HL-60 (cell line): ENCODE measurements at places on chromosomes 1 and 21.

DNA sequence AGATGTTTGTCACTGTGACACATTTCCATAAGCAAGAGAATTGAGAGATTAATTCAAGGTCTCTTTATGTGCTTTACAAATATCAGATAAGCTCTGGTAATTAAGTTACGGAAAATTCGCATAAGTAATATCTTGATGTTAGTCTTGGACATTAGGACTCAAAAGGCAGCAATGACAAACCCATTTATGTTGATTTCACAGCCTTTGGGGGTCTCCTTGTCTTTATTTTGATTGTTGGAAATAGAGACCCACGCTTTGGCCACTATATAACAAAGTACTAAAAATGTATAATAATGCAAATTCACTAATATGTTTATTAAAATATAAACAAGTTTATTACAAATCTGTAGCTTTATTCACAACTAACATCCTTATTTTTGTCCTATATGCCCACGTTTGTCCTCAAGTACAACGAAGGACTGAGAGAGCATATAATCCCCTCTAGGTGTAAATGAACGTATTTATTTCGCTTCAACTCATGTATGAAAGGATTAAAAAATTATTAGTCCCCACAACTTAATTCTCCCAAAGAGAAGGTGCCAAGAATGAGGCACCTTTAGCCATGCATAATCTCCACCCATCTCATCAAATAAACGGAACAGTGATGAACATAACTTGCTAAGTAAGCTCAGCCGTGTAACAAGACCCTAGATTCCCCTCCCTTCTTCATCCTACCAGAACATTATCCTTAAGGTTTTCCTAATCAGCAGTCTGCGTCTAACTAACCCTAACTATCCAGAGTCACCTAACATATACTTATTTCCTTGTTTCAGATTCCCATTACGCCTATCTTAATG lies 1.6 kb upstream of the LAMC1 start:
- DNase-seq, result no peak

- no peak for DNase-seq
Measured at GRCh38 chr1:43632135-43632670, 17.7 kb upstream of the KDM4A start.

GRCh38 chr1:185969028-185969427 lies 234.8 kb downstream of the HMCN1 start:
- DNase-seq, result no peak

- no peak for DNase-seq
Measured at GRCh38 chr1:182681568-182681912, 2.8 kb downstream of the RGS8 start.

- no peak for DNase-seq
Measured at GRCh38 chr1:183000167-183000962, 22.9 kb upstream of the LAMC1 start.

DNA sequence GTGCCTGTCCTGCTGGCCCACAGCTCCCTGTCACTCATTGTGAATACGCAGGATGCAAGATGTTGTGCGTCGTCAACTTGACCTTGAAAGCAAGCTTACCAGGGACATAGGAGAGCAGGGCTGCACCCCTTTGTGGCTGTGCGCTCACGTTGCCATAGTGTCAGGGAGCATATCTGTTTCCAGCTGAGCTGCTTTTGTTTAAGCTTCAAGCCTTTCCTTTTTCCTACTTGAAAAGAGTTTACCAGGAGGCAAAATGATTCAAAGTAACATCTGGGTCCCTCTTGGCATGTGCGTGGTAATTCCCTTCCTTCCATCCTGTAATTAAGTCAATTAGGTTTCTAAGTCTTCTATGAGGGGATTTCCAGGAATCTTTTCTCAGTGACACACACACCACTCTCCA lies 537.1 kb downstream of the AJAP1 start:
- DNase-seq, result no peak

- peak; percentile 84 for DNase-seq
Measured at GRCh38 chr1:31904339-31905092, 33.7 kb downstream of the PTP4A2 start.

GRCh38 chr1:175824079-175824478 lies 80.7 kb upstream of the TNR start:
- DNase-seq, result no peak

DNA sequence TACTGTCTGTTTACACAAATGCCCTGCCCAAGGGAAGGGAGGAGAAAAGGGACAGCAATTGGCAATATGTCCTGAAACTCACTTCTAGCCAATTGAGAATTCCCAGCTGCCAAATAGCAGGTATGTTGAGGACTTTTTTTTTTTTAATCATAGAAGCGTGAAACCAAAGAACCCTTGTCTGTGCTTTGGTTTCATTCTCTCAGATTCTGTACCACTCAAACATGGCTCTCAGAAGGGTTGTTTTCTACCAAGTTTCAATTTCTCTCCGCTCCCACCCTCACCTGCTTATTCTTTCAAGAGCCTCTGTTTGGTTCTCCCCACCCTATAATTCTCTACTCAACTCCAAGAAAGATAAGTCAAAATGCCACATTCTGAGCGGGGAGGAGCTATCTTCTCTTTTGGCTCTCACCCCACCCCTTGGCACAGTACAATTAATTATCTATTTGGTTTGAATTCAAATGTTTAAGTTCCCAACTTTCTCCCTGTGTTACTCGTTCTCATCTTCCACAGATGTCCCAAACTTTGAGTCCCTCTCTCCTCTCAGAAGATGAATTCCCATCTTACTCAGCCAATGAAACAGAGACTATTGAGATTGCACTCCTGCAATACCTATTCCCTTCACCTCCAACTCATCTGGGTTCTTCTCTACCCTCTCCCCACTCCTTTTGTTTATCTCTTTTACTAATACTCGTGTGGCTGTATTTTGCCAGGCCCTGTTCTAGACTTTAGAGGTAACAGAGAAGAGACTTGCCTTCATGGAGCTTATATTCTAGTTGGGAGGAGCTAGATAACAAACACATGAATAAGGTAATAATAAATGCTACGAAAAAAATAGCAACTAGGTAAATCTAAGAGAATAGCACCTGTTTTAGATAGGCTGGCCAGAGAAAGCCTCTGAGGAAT lies 3.9 kb upstream of the TP53BP2 start:
- DNase-seq, result no peak

DNA sequence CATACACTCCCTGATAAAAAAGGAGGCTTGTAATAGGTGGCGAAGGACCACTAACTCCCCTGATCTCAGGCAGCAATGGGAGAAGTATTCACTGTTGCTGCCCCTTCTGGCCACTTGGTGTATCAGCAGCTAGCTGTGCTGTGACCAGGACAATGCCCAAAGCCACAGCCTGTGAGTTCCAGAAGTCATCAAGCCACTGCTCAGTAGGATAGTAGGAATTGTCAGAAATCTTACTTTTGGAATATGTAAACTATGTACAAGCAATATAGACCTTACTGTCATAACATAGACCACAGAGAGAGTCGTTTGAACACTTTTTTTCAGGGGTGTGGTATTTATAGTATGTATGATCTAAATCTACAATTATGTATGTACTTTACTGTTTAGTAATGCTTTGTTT lies 248.3 kb upstream of the CAMK1G start:
- peak; percentile 4 for DNase-seq

- DNase-seq, result no peak
Measured at GRCh38 chr1:20069874-20070273, at the start of gene PLA2G5. TSS of gene PLA2G5 (plus strand) at chr1:20070194. CDS start at chr1:20084831, 14,637 bp downstream.

GRCh38 chr1:244365809-244366208 lies 85.9 kb downstream of the ADSS2 start:
- no peak for DNase-seq

- DNase-seq, result peak; percentile 86
Measured at GRCh38 chr1:156376958-156377919, 8.2 kb downstream of the RHBG start.

- peak; percentile 26 for DNase-seq
Measured at GRCh38 chr1:63322114-63322943, at the start of gene FOXD3. TSS of gene FOXD3 (plus strand) at chr1:63322567. CDS start at chr1:63323059, 492 bp downstream.

GRCh38 chr1:27102707-27103468 lies 52.0 kb downstream of the SLC9A1 start:
- DNase-seq, result no peak

DNA sequence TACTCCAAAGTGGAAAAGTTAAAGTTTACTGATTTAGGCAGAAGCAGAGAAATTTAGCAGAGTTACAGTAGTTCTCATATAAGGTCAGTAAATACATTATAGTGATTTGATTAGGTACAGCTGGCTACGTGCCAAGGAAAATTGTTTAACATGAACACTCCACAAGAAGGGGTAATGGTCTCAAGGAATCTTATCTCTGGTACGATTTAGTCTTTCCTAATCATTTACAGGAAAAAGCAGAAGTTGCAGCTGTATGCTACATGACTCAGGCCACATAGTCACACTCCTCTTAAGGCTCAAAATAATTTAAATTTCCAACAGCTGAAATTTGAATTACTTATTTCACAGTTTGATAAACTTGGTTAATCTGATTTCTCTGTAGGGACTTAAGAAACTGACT lies 36.9 kb upstream of the OR2B11 start:
- DNase-seq, result peak; percentile 67

DNA sequence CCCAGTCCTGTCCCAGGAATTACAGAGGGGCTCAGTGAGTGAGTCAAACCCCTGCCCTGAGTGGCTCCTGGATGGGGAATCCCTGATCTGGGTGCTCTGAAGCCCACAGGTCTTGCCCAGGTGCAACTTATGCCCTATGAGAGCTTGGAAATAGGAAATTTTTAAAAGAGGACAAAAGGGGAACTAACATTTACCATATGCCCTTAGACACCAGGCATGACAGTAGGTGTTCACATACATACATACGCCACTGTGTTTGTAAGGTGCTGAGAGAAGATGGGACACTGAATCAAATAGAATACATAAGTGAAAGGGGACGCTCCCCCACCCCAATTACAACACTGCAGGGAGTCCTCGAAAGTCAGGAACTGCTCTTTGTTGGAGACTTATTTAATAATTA lies 1.4 kb downstream of the CFAP45 start:
- DNase-seq, result no peak

GRCh38 chr1:36825226-36825625 lies 209.1 kb downstream of the GRIK3 start:
- no peak for DNase-seq

GRCh38 chr1:182235952-182236650 lies 155.5 kb downstream of the GLUL start:
- DNase-seq, result no peak

DNA sequence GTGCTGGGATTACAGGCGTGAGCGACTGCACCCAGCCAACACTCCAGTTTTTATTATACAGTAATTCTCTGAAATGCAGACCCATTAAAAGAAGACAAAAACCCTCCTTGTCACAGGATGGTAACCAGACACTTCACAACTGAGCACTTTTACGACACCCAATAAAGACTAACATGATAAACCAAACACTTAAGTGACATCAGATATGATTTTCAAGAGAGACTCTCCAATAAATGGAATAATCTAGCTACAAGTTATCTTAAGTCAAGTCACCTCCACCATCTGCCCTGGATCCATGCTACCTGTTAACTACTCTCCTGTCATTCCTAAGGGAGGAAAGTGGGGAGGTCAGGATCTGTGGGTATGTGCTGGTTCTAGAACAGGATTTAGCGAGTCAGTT lies 5.6 kb downstream of the GNG12 start:
- no peak for DNase-seq

DNA sequence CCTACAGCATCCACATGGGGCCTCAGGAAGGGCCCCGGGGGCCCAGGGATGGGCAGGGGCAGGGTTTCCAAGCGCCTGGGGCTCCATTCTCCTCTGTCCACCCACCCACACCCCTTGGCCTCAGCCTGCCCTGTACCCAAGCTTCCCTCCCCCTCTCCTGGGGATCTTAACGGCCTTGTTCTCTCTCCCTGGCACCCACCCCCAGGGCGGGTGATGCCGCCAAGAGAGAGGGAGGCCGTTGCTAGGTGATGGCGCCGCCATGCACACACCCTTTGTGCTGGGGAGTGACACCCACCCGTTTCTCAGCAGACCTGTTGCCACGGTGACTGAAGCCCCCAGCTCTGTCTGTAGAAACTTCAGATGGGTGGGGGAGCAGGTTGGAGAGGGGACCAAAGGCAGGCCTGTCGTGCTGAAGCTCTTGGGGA lies 7.6 kb downstream of the GPR37L1 start:
- DNase-seq, result no peak

- no peak for DNase-seq
Measured at GRCh38 chr21:46011267-46011967, 29.8 kb downstream of the COL6A1 start.

DNA sequence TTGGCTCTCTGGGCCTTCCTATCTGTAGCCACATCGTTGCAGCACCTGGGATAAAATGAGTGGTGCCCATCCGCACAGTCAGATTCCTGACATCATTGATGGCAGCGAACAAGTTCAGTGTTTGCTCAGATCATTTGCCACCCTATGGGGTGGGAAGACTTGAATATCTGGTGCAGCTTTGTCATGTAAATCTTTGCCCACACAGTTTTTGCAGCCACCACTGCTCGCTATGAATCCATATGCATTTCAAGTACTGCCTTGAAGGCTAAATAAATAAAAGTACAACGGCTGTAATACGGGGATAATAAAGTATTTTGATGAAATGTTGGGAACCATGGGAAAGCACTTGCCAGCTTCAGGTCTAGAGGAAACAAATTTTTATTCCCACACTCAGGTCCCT lies 56.3 kb upstream of the COA6 start:
- no peak for DNase-seq

DNA sequence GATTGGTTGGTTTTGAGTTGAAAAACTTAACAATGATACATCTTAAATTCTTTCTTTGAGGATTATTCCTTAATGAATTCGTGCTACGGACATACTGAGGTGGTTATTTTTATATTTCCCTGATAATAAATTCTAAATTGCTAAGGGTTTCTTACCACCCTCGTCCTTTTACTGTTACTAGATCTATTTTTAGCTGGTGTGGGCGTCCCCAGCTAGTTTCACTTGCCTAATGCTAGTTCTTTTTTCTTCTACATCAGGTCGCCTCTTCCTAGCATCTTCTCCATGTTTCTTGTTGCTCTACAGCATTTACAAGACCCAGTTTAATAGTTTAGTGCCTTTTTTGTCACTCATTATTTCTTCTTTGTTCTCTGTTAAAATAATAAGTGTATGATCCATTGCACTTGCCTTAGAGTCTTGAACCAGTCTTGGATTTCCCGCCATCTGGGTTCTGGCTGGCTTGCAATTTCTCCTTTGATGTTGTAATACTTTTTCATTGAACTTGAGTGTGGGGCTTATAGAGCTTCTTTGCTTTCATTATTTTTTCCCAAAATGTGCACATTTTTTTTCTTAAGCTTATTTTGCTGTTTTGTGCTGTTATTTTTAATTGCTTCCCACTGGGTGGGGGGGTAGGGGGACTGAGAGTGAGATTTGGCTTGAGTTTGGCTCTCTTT lies 677 bp upstream of the HSD11B1 start:
- no peak for DNase-seq

GRCh38 chr1:228850141-228851100 lies 115.1 kb downstream of the RHOU start:
- no peak for DNase-seq

GRCh38 chr1:229271448-229272159 lies 693 bp downstream of the RAB4A start:
- peak; percentile 25 for DNase-seq

DNA sequence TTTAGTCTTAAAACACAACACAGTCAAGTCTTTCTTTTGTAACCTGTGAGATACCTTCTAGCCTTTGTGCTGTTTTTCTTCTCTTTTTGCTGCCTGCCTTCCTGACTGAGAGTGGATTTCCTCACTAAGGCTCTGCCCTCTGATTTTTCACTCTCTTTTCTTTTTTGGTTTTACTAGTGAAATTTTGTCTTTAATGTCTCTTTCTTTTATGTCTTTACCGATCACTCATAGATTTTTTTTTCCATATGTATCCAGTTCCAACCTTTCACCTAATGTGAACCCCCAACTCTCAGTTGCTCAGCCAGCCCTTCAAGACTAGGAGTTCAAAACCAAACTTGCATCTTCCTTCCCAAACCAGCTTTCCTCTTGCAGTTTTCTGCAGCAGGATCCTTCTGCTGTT lies 6.5 kb downstream of the LGALS8 start:
- DNase-seq, result no peak

- no peak for DNase-seq
Measured at GRCh38 chr1:33517596-33518250, 45.3 kb downstream of the ZSCAN20 start.
